ENCODE measurements at places on chromosomes 6 and 20. TPM values are rescaled to one million over a fixed set of nuclear protein-coding genes. Genes with fewer than 3 reads are reported as not detected.
A peak's percentile ranks its signal among the peaks of the same experiment; 100 is the strongest.

DNA sequence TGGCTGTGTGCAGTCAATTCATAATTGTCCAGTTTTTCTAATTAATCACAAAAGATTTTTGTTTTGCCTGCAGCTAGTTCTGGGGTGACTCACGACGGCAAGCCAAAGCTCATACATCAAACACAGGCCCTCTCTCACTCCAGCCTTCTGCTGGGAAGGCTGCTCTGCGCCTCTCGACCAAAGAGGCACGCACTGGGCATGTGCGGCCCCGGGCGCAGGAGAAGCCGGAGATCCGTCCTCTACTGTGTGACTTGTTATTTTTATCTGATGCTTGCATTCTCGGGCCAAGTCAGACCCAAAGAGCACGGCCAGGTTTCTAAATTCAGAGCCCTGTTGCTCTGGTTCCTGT is 98.5 kb downstream of the TFAP2A start:
- no peak for DNase-seq

DNA sequence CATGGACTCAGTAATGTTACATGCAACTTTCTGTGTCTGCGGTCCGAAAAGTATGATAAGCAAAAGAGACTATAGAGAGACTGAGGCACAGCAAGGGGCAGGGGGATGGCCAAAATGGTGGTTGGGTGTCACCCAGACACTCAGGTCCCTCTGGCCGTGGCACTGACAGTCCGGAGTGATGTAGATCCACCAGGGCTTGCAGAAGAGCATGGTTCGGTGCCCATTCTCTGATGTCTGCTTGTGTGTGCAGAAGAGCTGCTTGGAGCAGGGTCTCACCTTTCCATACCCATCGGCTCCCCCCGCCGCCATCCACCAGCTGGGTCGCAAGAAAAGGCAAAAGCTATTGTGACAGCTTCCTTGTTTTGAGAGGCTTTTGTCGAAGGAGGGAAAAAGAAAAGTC is 6.6 kb upstream of the APCDD1L start:
- DNase-seq = no peak

DNA sequence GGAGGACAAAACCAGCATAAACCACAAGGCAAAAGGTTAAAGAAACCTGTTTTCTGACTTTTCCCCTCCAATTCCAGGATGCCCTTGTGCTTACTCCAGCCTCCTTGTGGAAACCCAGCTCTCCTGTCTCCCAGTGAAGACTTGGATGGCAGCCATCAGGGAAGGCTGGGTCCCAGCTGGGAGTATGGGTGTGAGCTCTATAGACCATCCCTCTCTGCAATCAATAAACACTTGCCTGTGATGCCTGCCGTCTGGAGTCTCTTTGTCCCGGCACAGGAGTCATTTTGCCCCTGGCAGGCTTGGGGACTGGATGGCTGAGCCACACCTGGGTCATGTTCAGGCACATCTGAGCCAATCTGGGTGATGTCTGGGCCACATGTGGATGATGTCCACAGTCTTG is 26.6 kb downstream of the BPIFB1 start:
- no peak for DNase-seq

GRCh38 chr6:36769183-36769675 is 70.0 kb downstream of the CPNE5 start:
- DNase-seq = no peak

- no peak for DNase-seq
These were observed 19.0 kb downstream of the SRC start for GRCh38 chr20:37364927-37365272.

GJA1 gene
- 587 TPM for total RNA-seq

GRCh38 chr6:35063701-35064280 is 77.3 kb downstream of the TCP11 start:
- no peak for DNase-seq

TCFL5 gene
- 19.3 TPM for total RNA-seq

CALHM6 gene
- 0.27 TPM for total RNA-seq

GRCh38 chr6:103720393-103720792 is 1139.3 kb downstream of the HACE1 start:
- DNase-seq = no peak

GRCh38 chr20:56827763-56828162 is 198.7 kb downstream of the TFAP2C start:
- DNase-seq = no peak

BTBD9 gene
- 5.3 TPM for total RNA-seq

- no peak for DNase-seq
These were observed 15.2 kb upstream of the TAGAP start for GRCh38 chr6:159059885-159060506.

DNA sequence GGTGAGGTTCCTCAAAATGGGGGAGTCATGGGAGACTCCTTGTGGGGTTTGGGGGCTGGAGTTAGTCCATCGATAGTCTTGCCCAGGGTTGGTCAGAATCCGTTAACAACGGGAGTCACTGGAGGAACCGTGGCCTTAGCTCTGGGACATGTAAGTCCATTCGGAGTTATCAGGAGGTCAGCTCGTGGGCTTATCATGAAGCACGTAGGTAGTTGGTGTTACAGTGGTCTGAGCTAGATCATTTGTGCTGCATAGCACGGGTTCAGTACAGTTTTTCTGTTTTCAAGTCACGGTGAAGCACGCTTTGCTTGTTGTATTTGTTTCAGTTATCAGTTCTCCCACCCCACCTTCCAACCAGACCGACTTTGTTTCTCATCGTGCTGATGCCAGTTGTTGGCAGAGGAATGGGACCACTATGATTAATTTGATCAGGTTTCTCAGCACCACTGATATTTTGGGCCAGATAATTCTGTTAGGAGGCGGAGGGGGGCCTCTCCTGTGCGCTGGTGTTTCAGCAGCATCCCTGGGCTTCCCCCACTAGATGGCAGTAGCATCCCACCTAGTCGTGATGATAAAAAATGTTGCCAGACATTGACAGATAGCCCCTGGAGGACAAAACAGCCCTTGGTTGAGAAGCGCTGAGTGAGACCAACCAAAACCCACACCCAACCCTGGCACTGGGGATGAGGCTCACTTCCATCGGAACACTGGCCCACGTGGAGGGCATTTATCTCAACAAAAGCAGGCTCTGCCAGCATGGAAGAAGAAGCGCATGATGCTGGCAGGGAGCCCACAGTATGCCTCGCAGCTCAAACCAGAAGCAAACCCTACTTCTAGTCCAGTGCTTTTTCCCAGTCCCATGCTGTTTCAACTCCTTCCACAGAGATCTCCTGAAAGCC is 2.2 kb upstream of the APMAP start:
- peak; percentile 89 for DNase-seq

VNN1 gene
- not detected for total RNA-seq

GRCh38 chr6:24985323-24985722 is 49.6 kb upstream of the RIPOR2 start:
- DNase-seq = peak; percentile 74

SPTLC3 gene
- total RNA-seq = not detected

GRCh38 chr6:6875818-6876470 is 231.8 kb upstream of the RREB1 start:
- no peak for DNase-seq

PGC gene
- total RNA-seq = not detected

TUBB2B gene
- total RNA-seq = 794 TPM

PRSS35 gene
- total RNA-seq = 2.1 TPM

GRCh38 chr6:28368522-28368921 is 18.8 kb downstream of the ZKSCAN3 start:
- no peak for DNase-seq
